ENCODE measurements at places on chromosomes 1 and 21.

GRCh38 chr1:39436842-39437241 is 54.6 kb upstream of the BMP8A start:
- DNase-seq = no peak

DNA sequence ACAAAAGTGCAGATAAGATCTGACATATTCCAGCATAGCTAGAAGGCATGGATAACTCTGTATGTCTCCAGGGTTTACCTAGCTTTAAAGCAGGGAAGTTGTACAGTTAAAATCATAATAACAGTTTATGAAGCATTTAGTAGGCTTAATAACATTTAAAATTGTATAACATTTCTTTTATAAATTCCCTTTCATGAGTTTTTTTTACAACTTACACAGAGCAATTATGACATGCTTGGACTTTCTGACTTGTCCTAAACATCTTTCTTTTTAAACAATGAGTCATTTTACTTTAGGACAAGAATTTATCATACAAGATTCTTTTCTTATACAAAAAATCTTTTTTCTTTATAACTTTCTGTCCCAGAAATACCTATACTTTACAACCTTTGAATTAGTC is 408.5 kb upstream of the NEGR1 start:
- DNase-seq = no peak

- no peak for DNase-seq
Measured at GRCh38 chr1:110513511-110513910, 5.5 kb downstream of the KCNA10 start.

DNA sequence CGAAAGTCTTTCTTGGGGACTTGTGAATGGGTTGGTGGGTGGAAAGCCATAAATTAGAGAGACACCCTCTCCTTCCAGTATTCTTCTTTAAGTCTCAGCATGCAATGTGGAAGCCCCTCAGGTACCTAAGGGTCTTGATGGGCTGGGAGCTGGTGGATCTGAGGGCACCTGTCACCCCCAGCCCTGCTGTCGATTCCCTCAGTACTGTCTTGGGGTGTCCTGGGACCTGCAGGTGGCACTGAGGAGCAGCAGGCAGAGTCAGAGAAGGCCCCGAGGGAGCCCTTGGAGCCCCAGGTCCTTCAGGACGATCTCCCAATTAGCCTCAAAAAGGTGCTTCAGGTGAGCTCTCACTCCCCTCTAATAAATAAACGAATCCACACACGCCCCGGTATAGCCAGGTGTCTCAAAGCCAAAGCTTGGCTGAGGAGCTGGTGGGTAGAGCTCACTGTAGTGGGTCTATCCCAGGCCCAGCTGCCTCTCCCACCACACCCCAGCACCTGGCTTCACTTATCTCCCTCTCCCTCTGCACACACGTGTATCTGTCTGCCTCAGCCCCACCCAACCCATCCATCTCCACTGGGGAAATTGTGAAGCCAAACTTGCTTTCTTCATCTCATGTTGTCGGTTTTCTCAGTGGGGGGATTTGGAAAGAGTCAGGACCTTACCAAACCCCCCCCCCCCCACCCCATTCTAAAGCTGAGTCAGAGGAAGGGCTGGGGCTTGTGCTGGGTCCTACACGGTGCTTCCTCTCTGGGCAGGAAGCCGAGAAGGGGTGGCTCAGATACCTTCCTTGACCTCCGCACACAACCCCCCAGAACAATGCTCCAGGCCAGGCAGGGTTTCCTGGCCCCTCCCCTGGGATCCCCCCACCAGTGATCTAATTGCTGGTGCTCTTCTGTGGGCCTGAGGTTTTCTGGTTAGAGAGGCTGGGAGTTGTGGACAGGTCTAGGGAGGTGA is 1.6 kb downstream of the ADAM15 start:
- DNase-seq = no peak

DNA sequence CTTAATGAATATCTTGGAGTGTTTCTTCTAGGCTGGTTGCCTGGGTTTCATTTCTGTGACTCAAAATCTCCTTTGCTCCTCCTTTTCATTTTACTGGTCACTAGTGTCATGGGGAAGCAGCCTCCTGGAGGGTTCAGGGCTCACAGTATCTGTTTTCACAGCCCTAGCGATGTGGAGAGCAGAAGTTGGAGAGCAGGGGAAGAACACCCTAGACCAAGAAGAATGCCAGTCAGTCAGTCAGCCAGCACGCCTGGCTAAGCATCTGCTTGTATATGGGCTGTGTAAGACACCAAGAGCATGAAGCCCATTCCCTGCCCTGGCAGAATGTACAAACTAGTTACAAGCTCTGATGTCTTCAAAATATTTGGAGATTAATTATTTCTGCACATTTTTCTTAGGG is 7.9 kb downstream of the RXRG start:
- DNase-seq = no peak

- no peak for DNase-seq
Measured at GRCh38 chr1:171252482-171252881, 4.2 kb downstream of the FMO1 start.

- DNase-seq = no peak
Measured at GRCh38 chr1:86537928-86538695, 8.8 kb upstream of the CLCA4 start.

- no peak for DNase-seq
Measured at GRCh38 chr1:109396871-109397580, 692 bp downstream of the SORT1 start.

- DNase-seq = peak; percentile 41
Measured at GRCh38 chr1:24830680-24831272, 85.5 kb downstream of the CLIC4 start.

GRCh38 chr1:226973371-226973897 is 33.3 kb downstream of the COQ8A start:
- DNase-seq = no peak

DNA sequence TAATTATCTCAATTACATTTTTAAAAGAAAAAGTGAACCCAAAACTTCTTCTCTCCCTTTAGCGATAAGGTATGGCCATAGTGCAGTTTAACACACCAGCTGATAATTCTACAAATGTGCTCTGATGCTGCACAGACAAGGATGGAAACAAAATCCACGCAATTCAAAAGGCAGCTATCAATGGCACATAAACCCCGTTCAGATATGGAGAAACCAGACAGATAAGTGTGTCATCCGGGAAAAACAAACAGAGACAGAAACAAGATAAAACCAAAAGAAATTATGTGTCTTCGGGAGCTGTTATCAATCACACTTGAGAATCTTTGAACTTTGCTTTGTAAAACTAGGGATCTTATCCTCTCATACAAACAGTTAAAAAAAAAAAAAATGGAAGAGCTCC is 73.6 kb downstream of the SIPA1L2 start:
- no peak for DNase-seq

DNA sequence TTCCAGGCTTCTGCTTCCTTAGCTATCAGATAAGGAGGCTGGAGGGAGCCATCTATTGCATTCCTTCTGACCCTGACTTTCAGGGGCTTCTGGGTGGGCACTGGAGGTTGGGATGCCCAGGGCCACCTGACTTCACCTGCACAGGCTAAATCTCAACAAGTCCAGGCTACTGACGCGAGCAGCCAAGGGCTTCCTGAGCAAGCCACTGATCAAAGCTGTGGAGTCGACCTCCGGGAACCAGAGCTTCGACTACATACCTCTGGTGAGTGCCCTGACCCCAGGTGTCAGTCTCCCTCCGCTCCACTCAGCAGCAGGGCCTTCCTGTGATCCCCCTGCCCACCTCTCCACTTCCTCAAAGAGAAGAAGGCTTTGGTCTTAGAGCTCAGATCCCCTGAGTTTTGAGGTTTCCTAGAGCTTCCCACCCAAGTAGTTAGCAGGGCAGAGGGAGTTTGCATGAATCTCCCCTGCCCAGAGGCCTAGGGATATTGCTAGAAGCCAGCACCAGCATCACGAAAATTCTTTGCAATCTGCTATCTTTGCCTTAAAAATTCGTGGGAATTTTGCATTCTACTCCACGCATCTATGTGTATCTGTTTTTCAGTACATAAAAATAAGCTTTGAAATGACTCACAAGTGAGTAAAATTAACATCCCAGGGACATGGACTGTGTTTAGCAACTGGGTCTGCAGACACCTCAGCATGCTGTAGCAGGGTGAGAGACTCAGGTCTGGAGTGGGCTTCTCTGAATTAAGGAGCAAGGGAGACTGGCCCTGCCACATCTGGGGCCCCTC is 61.4 kb downstream of the VWA5B1 start:
- DNase-seq = no peak

DNA sequence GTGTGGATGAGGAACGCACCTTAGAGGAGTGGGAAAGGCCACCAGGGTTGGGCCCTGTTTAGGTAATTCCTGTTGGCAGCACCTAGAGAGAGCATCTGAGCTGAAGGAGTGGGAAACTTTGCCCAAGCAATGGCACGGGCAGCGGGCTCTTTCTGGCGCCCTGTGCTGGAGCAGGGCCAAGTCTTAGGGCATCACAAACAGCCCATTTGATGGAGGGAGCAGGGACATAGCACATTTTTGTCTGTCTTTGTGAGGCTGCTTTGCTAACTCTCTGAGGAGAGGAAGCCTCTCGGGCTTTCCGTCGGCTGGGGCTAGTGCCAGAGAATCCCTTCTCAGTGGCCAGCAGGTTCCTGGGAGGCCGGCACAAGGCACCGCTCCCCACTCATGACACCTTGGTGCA is 22.5 kb upstream of the CNTN2 start:
- DNase-seq = no peak

GRCh38 chr1:86507935-86508582 is 38.8 kb upstream of the CLCA4 start:
- no peak for DNase-seq

- no peak for DNase-seq
Measured at GRCh38 chr1:51222809-51223208, 13.3 kb upstream of the RNF11 start.

DNA sequence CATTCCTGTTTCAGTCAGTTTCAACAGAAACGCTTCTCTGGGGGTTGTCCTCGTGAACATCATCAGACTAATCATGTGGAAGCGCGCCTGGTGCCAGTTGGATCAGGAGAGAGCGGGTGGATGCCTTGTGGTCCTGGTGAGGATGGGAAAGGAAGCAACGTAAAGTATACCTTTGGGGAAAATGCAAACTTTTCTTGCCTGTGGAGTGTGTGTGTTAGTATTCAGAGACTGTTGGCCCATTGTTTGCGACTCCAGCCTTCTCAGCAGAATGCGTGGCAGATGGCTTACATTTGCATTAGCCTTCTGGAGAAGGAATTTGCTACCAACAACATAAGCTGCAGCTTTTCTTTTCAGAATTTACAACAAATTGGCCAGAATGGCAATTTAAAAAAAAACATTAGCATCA is 173.9 kb downstream of the RWDD3 start:
- DNase-seq = no peak

DNA sequence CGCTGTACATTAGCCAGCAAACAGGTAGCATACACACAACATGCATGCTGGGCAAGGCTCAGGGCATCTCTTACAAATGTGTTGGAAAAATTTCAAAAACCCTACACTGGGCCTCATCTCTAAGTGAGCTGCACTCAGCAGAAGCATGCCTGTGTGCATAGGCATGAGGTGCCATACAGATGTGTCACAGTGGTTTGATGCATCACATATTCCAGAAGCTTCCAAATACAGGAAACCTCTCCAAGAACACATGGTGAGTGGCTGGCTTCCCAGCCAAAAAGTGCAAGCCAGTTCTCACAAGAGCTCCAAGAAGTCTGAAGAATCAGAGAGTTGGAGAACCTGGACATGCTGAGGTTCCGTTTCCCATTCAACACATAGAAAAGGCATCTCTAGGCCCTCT is 58.3 kb downstream of the CD46 start:
- no peak for DNase-seq

GRCh38 chr1:18482721-18483425 is 2.1 kb downstream of the KLHDC7A start:
- no peak for DNase-seq

DNA sequence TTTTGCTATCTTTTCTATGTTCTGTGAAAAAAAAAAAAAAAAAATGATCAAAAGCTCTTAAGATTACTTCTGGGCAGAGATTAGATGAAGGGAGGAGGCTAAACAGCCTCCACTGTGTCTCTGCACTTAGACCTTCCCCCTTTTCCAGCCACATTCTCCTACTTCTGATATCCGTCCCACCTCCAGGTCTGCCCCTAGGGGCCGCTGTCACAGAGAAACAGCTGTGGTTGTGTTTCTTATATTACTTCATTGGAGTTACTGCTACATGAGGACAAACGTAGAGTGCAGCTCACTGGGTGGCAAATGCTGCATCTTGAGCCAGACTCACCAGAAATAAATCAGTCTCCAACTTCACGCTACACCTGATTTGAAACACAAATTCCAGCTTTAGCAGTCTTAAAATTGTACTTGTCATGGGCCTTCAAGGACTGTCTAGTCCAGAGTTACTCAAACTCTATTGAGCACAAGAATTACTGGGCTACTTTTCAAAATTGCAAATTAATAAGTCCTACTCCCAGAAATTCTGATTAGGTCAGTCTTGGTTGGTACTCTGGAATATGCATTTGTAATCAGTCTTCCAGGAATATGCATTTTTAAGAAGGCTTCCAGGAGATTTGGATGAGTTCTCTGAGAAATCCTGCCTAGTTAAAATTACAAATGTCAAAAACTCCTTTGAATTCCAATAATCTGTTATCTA is 125.2 kb upstream of the PTBP2 start:
- DNase-seq = no peak

DNA sequence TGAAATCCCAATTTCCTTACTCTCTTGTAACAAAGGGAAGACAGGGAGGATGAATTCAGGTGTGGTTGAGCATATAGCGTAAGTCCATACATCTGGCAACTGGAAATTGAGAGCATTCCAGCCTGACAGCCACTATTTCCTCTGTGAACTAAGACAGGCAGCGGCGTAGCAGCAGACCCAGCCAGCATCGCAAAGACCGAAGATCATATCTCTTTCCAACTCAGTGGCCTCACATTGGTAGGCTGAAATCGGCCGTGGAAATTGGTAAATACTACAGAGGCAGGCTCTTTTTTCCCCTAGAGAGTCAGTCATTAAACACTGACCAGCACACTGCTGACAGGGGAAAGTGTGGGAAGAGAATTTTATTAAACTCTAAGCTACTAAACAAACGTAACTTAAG is 43.4 kb downstream of the TARBP1 start:
- DNase-seq = no peak

- no peak for DNase-seq
Measured at GRCh38 chr1:193979219-193979618, 792.8 kb upstream of the B3GALT2 start.

- DNase-seq = peak; percentile 2
Measured at GRCh38 chr1:119327094-119327449, 41.5 kb upstream of the HAO2 start.

DNA sequence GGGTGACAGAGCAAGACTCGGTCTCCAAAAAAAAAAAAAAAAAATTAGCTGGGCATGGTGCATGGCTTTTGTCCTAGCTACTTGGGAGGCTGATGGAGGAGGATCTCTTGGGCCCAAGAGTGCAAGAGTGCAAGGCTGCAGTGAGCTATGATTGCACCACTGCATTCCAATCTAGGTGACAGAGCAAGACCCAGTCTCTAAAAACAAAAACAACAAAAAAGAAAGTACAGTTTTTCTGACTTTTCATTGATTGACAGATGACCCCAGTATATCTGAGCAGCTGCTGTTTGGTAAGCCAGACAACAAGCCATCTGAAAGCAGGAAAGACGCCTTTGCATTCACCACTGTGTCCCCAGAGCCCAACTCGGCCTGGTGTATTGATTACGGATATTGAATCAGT is 10.9 kb upstream of the DPT start:
- DNase-seq = no peak

- no peak for DNase-seq
Measured at GRCh38 chr1:208772891-208773290, 528.7 kb upstream of the PLXNA2 start.

- DNase-seq = no peak
Measured at GRCh38 chr1:197066719-197067456, at the start of gene F13B. F13B (minus strand) TSS chr1:197067260; CDS start chr1:197067223, 37 bp downstream.
